ENCODE measurements at places on chromosomes 1 and 21. TPM values are rescaled to one million over a fixed set of nuclear protein-coding genes. Genes with fewer than 3 reads are reported as not detected.

The PAFAH2 gene
- total RNA-seq = 7.3 TPM

The CYP4B1 gene
- total RNA-seq = not detected

The SERPINC1 gene
- not detected for total RNA-seq

The CCSAP gene
- 9.8 TPM for total RNA-seq

The RYR2 gene
- 0.02 TPM for total RNA-seq
